ENCODE measurements at places on chromosomes 3 and 15.

DNA sequence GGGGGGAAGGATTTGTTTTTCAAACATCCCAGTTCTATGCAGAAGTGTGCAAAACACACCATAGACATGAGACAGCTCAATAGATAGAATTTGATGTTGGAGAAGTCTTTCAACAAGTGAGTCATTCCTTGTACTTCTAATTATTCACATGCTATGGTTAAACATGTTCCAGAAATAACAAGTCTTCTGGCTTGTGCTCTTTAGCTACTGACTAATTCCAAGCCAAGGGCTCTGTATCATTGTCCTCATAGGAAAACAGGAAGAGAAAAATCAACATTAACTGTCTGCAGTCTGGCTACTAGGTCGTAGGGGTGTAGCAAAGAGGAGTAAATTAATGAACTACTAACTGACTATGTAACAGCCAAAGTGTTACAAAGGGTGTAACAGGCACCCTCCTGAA is 25.8 kb downstream of the LDHAL6B start:
- no peak for DNase-seq

DNA sequence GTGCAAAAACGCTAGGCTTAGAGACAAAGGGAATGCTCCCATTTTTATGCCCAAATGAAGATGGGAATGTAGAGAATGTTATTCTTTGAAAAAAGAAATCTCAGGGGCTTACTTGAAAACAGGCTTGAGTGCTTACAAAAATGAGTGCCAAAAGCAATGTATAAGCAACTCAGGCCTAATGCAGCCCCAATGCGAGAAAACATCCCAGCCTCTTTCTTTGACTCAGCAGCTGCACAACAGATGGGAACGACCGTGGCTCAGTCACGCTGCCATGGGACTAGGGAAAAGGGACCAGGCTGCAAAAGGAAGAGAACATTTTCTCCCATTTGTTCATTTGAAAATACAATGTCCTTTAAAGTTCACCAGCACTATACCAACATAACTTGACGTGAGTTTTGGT is 246.4 kb upstream of the LRIG1 start:
- no peak for DNase-seq

DNA sequence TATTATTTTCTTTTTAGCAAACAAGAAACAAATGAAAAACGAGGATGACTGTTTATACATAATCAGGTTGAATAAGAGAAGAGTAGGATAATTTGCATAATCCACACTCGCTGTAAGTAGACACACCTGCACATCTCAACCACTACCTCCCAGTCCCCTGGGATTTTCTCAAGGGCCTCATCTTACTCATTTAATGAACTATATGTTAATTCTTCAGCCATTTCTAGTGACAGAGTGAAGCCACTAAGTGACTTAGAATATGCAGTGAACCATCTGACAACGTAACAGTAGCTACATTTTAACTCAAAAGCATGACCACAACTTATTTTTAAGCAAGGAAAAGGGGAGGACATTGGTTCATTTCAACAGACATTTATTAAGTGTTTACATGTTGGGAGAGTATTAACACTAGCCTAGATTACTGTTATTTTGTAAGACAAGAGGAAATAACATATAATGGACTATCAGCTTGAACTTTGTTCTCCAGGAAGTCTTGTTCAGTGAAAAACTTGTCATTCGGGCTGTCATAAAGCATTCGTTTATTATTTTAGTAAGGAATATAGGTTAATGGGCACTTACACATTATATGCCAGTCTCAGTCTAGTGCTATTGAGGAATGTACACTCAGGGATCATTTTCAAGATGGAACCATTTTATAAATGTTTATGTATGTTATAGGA is 173.0 kb upstream of the ROBO2 start:
- DNase-seq, result no peak

GRCh38 chr3:168493412-168494205 is 397.9 kb upstream of the GOLIM4 start:
- DNase-seq, result no peak

- no peak for DNase-seq
These were observed 38.4 kb upstream of the THBS1 start for GRCh38 chr15:39542385-39543065.

DNA sequence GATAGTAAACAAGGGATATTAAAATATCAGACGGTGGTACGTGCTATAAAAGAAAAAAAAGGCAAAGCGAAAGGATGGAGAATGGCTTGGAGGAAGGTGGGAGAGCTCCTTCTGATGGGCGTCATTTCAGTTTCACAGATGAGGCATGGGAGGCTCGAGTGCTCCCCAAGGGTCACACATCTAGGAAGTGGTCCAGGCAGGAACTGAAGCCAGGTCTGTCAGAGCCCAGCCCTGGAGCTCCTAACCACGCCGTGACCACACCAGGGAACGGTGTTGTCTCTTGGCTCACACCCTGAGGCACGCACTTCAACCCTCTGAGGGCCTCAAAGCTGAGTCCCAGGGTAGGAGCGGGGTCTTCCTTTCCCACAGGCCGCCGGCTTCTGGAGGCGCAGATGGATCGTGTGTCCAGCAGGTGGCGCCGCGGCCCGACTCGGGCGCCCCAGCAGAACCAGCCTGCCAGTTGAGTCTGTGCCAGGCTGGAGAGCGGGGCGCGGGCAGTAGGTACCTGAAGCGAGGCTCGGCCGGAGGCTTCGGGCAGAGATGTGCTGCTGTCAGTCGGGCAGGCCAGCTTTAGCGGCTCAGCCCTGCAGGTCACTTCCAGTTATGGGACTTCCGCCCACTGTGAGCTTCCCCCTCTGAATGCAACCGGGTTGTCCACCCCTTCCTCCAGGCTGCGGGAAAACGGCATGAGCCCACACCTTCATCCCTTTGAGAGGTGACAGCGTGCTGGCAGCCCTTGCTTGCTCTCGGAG is 68.1 kb downstream of the SLC6A1 start:
- DNase-seq, result peak; percentile 28

GRCh38 chr3:83453056-83453455 is 1505.7 kb upstream of the CADM2 start:
- no peak for DNase-seq

DNA sequence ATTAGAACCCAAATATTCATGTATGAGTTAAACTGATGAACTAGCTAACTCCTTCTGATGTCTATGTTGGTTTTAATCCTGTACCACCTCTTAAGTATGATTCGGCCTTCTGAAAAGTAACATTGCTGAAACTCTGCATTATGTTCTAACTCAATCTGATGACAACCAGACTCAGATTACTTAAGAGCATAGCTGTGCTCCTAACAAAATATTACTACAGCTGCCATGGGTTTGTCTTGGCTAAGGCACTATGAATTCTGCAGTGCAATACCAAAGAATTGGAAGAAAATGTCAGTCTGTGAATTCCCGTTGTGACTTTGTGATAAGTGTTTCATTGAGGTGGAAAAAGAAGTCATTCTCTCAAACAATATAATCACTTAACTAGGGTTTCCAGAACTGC is 224.4 kb downstream of the ZMAT3 start:
- no peak for DNase-seq

- no peak for DNase-seq
These were observed 60.6 kb upstream of the ADAMTS9 start for GRCh38 chr3:64748244-64748904.

- no peak for DNase-seq
These were observed 227.2 kb downstream of the RSRC1 start for GRCh38 chr3:158337110-158337509.

- DNase-seq, result no peak
These were observed 62.6 kb upstream of the IQSEC1 start for GRCh38 chr3:13135811-13136321.

- no peak for DNase-seq
These were observed 152.6 kb upstream of the GBE1 start for GRCh38 chr3:81913886-81914663.

DNA sequence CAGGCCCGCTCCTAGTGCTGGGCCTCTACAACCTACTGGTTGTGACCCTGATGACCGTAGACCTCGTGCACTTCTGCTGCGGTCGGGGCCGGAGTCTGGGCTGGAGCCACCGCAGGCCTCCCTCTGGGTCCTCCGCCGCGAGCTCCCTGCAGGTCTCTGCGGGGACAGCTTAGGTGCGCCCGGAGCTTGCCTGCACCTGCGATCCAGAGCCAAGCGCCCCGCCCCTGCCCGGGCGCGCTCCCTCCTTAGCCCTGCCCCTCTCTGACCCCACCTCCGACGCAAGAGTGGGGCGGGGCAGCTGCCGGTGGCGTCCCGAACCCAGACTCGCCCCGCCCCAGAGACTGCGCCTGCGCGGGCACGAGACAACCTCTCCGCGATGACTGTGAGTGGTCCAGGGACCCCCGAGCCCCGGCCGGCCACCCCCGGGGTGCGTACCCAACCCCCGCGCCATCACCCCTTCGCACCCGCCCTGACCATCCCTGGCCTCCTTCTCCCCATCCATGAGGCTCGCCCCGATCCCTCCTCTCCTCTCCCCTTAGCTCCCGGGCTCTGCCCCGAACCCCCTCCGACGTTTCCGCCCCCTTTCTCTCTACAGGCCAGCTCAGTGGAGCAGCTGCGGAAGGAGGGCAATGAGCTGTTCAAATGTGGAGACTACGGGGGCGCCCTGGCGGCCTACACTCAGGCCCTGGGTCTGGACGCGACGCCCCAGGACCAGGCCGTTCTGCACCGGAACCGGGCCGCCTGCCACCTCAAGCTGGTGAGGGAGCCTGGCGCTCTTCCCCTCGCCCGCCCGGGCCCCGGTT is at the start of gene UNC45A:
Gene UNC45A (plus strand): TSS at position 337 of the 803 bp plus-strand sequence. CDS start 40 bp downstream, at position 377.
- peak; percentile 83 for DNase-seq

Data from activated CD8-positive, alpha-beta memory T cell treated with anti-CD3 and anti-CD28 coated beads for 1 hour (primary cell).